ENCODE measurements at places on chromosomes 7 and 10.
A peak's percentile ranks its signal among the peaks of the same experiment; 100 is the strongest.

- no peak for DNase-seq
These were observed 41.9 kb downstream of the SPAM1 start for GRCh38 chr7:123966936-123967335.

- DNase-seq: no peak
These were observed 138.0 kb downstream of the CDH23 start for GRCh38 chr10:71534568-71535194.

DNA sequence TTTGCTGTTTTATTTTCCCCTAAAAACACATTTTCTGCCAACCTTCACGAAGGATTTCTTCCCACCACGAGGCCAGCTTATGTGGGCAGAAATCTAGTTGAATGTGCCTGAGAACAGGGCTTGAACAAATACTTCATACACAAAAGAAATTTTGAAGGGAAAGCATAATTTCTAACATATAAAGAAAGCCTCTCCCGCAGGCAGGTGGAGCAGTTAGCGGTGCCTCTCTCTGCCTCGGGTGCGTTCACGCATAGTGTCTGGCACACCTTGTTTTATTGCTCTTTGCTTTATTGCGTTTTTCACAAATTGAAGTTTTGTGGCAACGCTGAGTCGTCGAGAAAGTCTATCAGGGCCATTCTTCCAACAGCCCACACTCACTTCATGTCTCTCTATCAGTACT is 7.0 kb upstream of the CSGALNACT2 start:
- DNase-seq: no peak

GRCh38 chr7:48337012-48337621 is 165.9 kb downstream of the ABCA13 start:
- DNase-seq: peak; percentile 3

DNA sequence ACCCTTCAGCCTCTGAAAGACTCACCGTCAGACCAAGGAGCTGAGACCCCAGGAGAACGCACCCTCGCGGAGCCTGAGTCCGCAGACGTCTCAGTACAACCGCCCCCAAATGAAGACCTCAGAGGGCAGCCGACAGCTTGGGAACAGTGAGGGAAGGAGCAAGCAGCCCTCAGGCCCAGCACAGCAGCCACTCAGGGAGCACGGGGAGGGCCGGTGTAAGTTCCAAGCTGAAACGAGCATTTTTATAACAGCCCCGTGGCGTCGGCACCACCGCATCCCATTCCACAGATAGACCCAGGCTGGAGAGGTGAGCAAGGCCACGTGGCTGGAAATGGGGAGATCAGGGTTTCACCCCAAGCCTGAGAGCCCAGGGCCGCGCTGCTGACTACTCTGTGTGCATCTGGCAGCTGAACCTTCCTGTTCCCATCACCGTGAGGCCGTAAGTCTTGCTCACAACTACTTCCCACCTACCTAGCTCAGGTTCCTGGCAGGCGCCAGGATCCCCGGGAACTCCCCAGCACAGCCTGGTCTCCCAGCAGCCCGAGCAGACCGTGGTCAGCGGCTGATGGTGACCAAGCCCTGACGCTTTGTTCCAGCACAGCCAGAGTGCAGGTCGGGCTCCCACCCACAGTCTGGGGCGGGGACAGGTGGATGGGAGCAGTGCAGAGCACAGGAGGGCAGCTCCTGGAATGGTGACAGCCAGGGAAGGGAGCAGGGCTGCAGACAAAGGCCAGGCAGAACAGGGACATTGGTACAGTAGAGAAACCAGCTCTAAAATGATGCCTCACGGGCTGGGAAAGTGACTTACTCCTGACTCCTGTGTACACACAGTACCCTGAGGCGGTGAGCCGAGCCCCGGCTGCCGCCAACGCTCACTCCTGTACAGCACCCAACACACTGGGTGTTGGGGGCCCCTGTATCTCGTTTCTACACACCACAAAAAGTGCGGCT is 6.1 kb upstream of the NOM1 start:
- no peak for DNase-seq

GRCh38 chr7:85525676-85526075 is 338.8 kb upstream of the SEMA3D start:
- no peak for DNase-seq
